Fibroblast of skin of left quadriceps (primary cell): ENCODE measurements at places on chromosomes 1 and 21.

- no peak for DNase-seq
Measured at GRCh38 chr1:1677718-1678580, 14.6 kb downstream of the SLC35E2B start.

DNA sequence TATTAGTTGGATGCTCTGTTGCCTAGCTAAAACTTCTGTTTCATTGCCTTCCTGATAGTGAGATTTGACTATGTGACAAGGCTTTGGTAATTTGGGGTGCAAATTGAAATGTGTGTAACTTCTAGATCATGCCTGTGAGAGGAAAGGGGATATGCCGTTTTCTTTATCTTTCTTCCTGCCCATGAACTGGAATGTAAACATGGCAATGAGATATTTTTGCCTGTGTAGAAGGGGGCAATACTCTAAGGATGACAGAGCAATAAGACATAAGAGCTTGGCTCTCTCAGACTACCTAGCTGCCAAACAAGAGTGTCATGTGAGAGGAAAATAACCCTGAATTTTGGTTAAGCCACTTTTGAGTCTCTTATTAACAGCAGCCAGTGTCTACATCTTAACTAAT, 49.7 kb downstream of the RAP1A start:
- no peak for DNase-seq

GRCh38 chr1:94068999-94069918, 51.7 kb downstream of the ABCA4 start:
- no peak for DNase-seq

DNA sequence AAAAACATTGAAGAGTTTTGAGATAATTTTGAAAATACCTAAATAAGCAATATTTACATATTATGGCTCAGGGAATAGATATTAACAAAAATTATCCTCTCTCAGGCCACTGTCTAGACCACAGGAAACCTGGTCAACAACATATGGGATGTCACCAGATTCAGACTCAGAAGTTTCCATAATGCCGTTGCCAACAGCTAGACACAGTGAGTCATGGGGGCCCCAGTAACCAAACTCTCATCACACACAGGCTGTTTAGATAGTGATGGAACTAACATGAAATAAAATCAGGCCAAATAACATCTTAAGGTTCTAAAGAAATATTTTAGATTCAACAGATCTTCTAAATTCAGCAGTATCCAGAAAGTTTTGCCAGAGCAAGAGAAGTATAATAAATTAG, 681.7 kb upstream of the ADAMTS5 start:
- DNase-seq = peak; percentile 44

- no peak for DNase-seq
Measured at GRCh38 chr1:36696261-36696940, 213.7 kb upstream of the CSF3R start.

GRCh38 chr1:53737648-53738204, 1.2 kb downstream of the GLIS1 start:
- no peak for DNase-seq

- DNase-seq = no peak
Measured at GRCh38 chr21:14722841-14723483, 176.8 kb upstream of the SAMSN1 start.

DNA sequence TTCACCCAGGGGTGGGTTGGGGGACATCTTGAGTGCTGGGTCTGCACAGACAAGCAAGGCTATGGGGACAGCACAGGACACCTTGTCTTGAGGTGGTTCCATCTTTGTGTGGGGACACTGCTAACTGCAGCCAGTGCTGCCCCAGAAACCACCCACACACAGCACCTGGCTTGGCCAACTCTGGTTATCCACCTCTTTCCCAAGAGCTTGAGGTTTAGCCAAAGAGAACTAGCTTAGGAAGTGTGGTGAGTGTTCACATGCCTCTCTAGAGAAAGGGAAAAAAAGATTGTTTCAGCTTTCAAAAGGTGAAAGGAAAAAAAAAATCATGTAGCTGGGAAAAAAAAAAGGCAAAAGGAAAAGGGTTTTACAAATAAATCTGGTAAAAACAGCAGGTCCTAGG, 32.4 kb downstream of the BCAR3 start:
- no peak for DNase-seq

GRCh38 chr1:64906447-64906846, 59.9 kb downstream of the JAK1 start:
- DNase-seq = no peak

GRCh38 chr1:20400341-20401177, 85.5 kb downstream of the CAMK2N1 start:
- DNase-seq = no peak

DNA sequence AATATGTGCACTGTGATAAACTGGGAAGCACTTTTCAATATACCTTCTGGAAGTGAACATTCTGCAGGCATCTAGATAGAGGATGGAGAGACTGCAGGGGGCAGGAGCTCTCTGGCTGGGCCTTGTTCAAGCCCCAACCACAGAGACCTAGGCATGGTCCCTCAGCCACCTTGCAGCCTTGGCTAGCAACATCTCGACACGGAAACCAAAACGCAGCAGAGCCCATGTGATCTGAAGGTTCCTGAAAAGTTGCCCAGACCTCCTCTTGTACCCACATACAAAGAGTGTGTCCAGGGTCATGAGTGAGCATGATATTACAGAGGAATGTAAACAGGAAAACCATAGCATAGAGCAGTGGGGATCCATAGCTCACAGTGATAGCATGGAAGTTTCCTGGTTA, 33.1 kb upstream of the SAMD11 start:
- no peak for DNase-seq

DNA sequence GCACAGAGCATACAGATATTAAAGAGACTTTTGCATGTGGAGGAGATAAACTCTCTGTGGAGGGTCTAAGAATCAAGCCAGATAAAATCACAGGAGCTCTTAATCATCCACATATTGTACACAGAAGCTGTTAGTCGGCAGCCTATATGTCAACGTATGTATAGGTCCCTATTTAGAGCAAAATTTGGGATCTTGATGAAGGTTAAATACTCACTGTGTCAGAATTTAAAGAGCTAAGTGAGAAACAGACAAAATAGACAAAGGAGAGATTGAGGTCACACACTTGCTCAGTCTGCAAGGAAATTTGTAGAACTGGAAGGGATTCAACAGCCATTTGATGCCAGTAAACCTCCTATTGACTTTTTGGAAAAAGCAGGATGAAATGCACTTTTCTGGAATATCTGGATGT, 4.1 kb upstream of the IRF2BP2 start:
- DNase-seq = no peak

GRCh38 chr1:115166531-115167091, 77.3 kb upstream of the TSPAN2 start:
- no peak for DNase-seq

GRCh38 chr21:36914244-36915013, 52.0 kb downstream of the HLCS start:
- DNase-seq = no peak

DNA sequence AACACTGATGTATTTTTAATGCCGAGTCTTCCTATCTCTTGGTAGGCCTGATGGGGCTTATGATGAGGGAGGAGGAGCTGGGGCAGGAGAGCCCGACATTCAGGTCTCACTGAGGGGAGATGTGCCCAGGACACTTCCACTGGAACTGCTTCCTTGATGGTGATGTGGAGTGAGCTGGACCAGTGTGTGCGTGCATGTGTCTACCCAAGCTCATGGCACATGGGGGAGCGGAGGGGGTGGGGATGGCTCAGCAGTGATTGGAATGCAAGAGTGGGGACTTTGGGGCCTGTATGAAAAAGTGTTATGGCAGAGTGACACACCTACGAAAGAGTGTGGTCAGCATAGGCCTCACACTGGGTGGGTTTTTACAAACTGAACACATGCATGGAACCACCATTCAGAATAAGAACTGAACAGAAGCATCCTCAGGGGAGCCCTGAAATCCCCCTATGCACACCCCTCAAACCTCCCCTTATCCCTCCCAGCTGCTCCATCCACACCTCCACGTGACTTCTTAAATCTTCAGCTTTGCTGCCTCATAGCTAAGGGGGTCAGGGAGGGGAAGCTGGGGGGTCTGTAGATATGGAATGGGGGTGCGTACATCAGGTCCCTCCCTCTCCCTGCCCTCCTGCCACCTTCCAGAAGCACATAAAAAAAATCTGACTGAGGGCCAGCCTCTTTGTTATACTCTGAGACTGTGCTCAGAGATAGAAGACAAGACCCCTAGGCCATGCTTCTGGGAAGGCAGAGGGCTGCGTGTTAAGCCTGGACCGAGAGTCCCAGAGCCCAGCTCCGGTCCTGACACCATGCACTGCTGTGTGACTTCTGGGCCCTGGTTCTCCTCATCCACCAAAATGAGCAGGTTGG, 11.6 kb downstream of the IL6R start:
- no peak for DNase-seq

- DNase-seq = no peak
Measured at GRCh38 chr1:183374825-183375224, 43.4 kb downstream of the NMNAT2 start.

DNA sequence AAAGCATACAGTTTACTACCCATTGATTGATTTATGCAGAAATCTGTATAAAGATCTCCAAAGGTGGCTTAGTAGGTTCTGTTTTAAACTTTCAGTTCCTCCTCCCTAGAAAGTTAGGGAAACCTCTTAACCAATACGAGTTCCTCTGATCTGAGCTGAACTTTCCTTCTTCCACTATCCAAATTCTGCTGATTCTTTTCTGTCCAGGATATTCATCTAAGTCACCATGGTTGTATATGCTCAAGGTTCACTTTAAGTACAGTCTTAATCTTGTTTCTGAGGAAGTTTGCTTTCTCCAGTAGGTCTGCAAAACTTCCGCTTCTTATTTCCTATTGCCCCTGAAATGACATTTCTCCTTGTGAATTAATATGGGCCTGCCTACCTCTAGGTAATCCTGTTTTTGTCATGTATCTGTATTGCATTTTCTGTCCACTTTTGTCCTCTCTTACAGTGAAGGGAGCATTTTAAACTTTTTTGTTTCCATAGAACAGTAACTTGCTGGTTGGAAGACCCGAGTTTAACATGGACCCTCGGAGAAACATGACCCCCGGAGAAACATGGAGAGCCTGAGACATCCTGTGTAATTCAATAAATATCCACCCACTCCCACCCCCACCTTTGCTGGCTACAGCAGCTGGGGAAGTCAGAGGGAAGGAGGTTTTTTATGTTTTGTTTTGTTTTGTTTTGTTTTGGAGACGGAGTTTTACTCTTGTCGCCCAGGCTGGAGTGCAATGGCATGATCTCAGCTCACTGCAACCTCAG, 16.7 kb upstream of the TUT4 start:
- no peak for DNase-seq

DNA sequence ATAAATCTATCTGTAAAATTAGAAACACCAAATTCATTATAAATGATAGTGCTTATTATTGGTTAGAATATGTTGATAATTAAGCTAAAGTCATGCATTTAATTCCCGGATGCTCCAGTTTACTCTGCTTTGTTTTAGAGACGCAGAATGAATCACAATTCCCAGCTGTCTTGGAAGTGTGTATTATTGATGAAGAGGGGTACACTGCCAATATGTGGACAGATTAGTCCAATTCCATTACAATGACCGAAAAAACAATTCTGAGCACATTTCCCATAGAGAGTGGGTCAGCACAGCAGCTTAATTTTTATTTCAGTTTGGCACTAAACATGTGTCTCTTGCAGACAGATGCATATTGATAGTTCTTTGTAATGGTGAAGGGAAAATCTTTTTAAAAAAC, 146.7 kb downstream of the KCNT2 start:
- DNase-seq = no peak

GRCh38 chr1:13820055-13820454, 120.1 kb downstream of the PRDM2 start:
- DNase-seq = no peak
